NAMALWA (cell line): ENCODE measurements at places on chromosomes 7 and 10.

DNA sequence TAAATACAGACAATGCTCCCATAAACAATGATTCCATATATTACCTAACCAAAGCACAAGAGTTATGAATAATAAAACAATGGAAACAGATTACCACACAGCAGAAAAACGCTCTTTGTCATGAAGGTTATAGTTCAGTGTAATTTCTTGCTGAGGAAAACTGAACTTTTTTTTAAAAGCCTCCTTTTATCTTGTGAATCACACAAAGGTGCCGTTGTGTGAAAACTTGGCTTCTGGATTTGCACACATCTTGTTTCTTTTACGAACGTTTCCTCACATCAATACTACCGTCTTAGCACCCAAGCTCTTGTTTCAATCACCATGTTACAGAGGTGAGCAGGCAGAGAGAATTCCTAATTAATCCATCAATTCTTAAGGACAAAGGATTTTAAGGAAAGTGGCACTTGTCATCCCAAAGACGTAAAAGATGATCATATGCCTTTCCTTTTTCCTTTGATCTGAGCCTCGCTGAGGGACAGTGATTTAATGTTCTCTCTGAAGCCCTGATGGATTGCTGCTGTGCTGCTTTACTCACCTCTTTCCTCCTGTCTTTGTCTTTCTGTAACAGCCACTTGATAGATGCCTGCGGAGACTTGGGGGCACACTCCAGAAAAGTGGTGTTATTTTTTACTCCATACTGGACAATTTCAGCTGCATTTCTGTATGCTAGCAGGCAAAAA is 110.1 kb downstream of the CD36 start:
- no peak for DNase-seq

DNA sequence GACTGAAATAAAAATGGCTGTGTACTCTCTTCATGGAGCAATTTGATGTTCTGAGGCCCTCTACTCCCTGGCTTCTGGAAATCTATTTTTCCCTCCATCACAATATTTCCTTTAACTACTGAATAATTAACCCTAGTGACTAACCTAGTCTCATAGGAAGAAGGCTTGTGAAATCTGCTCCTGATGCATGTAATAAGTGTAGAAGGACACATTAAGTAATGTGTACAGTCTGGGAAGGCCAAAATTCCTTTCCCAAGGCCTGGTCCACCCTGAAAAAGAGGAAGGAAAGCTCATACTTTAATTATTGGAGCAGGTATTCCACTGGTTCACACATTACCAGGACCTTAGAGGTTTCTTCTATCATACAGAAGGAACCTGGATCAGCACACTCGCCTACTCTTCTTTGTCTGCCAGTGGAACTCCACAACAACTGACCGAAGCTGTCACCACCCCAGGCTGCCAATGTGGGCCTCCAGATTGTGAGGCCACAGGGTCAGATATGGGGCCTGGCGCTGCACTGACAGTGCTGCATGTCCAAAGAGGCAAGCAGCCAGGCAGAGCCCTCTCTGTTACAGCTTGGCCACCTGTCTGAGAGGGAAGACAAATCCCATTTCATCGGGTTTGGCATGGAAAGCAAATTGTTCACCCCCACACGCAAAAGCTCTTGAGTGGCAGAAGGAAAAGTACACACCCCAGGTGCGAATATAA is 54.4 kb upstream of the FAM133B start:
- DNase-seq = no peak

DNA sequence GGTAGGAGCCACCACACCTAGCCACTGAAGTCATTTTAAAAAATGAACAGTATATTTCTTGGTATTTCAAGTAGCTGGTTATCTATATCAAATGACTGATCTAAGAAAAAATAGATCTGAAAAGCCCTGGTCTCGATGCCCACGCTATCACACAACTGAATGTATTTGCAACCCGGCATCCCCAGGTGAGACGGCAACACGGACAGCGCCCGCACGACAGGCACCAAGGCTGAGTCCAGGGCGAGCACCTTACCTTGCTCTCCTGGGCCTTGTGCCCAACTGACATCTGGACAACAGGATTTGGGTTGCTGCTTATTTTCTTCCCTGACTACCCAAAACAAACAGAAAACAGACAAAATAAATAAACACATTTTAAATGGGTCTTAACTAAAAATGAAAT is 44.8 kb upstream of the NCAPG2 start:
- DNase-seq = no peak

DNA sequence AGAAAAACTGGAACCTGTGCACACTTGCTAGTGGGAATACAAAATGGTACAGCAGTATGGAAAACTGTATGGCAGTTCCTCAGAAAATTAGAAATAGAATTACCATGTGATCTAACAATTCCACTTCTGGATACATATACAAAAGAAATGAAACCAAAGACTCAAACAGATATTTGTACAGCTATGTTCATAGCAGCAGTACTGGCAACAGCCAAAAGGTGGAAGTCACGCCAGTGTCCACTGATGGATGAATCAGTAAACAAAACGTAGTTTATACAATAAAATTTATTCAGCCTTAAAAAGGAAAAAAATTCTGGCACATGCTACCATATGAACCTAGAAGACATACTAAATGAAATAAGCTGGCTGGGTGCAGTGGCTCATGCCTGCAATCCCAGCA is 23.0 kb downstream of the IDE start:
- DNase-seq = no peak

GRCh38 chr10:124025152-124025551 is 68.2 kb downstream of the CHST15 start:
- no peak for DNase-seq

DNA sequence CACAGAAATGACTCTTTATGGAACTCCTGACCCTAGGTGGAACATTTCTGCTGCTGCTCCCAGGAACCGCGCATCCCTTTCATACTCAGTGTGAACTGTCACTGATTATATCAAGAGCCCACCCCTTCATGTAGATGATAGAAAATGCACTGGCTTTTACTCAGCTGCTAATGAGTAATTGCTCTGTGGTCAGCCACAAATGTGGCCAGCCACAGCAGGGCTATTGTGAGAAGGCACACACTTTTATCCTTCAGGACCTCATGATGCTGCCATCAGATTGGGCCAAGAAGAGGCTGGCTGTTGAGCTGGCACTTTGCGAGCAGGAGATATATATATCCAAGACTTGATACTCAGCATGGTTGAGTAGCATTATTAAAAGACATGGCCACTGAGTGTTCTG is 124.7 kb downstream of the CFAP58 start:
- DNase-seq = no peak

DNA sequence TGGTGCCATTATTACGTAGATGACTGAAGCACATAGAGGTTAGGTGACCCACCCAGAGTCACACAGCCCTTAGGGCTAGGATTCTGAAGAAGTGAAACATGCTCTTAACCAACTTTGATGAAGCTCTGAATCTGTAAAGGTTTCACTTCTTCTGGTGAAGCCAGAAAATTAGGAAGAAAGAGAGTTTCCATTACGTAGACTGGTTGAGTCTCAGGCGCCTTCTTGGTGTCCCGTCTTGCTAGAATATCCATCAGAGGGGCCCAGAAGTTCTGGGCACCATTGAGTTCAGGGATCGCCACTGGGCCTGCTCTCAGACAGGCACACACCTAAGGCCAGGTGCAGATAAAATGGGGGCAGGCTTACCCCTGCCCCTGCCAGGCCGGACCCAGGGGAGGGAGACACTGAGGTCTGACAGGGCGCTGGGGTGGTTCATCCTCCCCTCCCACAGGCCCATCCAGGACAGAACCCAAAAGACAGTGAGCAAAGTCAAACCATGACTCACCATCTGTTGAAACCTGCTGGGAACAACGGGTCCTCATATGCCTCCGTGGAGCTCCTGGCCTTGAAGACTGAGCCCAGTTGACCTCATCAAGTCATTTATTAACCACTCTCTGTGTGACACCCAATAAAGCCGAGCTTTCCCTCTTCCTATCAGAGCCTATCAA is 33.2 kb downstream of the DRGX start:
- no peak for DNase-seq

- peak; percentile 94 for DNase-seq
These were observed 13.4 kb upstream of the WDFY4 start for GRCh38 chr10:48670978-48671913.

DNA sequence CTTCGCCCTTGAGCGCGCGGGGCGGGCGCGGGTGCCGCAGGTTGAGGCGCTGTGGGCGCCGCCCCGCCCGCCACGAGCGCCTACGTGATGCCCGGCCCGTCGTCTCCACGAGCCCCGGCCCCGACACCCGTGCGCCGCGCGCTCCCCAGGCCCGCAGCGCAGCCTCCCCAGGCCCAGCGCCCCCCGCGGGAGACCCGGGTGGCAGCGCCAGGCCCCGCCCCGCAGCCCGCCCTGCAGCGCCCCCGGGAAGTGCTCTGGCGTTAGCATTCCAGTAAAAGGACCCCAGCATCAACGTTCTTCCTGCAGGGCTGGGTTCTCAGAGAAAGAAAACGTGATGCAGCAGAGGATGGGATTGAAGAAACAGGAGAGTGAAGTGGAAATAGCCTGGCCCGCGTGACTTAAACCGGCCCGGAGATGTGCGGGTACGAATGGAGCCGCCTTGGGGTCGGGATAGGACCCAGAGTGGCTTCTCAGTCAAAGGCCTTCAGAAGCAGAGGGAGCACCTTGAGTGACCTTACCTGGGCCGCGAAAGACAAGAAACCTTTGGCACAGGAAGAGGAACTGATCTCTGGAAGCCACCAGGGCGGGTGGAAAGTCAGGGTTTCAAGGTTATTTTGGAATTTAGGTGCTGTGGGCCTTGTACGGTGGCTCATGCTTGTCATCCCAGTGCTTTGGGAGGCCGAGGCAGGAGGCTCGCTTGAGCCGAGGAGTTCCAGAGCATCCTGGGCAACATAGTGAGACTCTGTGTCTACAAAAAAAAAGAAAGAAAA is 1.8 kb downstream of the PFKP start:
- DNase-seq = peak; percentile 40

DNA sequence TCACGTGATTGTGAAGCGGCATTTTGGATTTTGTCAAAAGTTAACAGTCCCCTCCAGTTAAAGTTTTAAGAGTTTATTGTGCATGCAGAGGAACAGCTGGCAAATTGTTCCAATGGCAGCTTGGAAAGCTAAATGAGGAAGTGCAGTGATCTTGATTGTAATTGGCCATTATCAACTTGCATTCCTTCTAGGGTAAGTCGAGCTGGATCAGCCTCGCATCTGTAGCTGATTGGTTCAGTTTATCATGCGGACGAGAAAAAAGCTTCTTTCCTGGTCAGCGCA is 566 bp downstream of the ZNF789 start:
- DNase-seq = peak; percentile 81

- no peak for DNase-seq
These were observed 69.0 kb downstream of the CREB3L2 start for GRCh38 chr7:137932881-137933269.
